Activated CD4-positive, alpha-beta T cell treated with anti-CD3 and anti-CD28 coated beads, Interleukin-2, amount 10 ng/mL, durations not matched to agents 7 days and 5 days (primary cell): ENCODE measurements at places on chromosomes 5 and 9.

- DNase-seq, result no peak
Observed at GRCh38 chr5:175275097-175275496, 168.9 kb downstream of the DRD1 start.

DNA sequence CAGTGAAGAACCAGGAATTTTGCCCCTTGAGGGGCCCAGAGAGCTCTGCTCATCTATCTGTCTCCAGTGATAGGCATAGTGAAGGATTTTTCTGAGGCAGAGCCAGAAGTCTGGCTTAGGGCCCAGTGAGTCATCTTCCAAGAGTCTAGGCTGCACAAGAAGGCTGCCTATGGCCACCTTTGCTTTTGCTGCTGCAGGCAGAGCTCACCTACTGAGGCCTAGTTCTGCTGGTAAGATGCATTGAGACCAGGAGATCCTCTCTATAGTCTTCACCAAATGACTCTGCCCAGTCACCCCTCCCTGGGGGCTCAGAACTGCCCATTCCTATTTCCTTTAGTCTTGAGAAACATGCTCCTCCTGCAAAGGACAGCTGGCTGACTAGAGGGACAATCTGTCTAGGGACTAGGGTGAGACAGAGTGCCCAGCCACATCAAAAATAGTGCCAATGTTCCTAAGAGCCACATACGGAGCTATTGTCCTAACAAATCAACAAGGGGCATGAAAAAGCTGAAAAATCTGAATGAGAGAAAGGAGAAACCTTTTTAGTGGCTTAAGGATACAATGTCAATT is 40.3 kb upstream of the CDKN2AIPNL start:
- no peak for DNase-seq

DNA sequence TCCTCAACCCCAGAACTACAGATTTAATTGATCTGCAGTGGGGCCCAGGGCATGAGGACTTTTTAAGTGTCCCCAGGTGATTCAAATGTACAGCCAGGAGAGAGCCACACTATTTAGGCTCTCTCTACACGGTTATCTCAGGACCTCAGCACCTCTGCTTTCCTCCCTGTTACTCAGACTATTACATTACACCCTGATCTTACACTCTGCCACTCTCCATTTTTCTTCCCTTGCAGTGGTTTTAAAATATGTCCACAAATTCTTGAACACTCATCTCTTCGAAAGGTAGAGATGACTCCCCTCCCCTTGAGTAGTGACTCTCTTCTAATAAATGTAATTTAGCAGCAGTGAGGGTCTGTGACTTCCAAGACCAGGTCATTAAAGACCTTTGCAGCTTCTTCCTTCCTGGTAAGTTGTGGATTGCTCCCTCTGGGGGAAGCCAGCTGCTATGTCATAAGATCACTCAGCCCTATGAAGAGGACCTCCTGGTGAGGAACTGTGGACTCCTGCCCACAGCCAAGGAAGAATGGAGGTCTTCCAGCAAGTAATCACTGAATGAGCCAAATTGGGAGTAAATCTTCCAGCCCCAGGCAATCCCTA is 87.5 kb upstream of the SSBP2 start:
- peak; percentile 36 for DNase-seq

DNA sequence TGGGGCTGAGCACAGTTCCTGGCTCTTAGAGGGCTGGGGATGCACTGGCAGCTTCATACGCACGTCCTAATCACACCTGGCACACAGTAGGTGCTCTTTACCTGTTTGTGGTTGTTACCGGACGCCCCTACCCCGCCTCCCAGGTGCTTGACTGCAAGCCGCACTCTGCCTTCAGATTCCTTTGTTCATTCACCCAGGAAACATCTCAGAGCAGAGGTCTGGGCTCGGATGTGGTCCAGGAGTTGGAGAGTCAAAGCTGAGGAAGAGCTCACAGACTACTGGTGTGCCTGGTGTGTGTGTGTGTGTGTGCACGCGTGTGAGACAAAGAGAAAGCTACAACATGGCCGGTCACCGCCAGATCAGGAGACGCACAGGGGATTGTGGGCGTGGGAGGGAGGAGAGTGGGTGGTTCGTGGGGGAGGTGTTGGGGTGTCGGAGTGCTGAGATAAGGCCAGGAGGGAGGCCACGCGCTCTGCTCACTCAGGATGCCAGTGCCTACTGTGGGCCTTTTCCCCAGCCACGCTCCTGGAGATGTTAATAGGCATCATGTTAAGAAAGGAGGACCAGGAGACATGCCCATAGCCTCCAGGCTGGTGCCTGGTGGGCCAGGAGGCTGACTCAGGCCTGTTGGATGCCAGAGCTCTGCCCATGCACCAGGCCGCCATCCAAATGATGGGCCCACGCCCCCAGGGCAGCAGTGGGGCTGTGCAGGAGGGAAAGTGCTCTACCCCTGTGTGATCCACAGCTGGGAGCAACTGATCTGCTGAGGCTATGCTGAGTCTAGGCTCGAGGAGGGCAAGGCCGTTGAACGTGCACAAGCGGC is 39.9 kb downstream of the CRB2 start:
- DNase-seq, result no peak

GRCh38 chr9:69386651-69387050 is 61.6 kb downstream of the ENTREP1 start:
- no peak for DNase-seq

GRCh38 chr5:163509291-163509951 is 4.0 kb downstream of the MAT2B start:
- DNase-seq, result no peak
